ENCODE measurements at places on chromosomes 2 and 18.

DNA sequence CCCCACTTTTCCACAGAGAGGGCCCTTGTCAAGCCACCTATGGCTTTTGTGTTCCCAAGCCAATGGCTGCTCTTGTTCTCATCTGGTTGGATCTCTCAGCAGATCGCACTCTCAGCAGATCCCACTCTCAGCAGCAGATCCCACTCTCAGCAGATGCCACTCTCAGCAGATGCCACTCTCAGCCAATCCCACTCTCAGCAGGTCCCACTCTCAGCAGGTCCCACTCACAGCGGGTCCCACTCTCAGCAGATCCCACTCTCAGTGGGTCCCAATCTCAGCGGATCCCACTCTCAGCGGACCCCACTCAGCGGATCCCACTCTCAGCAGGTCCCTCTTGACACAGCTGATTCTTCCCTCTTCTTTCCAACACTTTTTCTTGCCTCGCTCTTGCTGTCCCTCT is 59.3 kb upstream of the MGAT4A start:
- H3K4me3 ChIP-seq = no peak overlapping the region
- H3K36me3 ChIP-seq = peaks cover 2% of the 10 kb centered on the region
- no peaks in the 10 kb centered on the region for H3K4me1 ChIP-seq
- DNase-seq = no peak

- H3K36me3 ChIP-seq = peaks cover 8% of the 10 kb centered on the region
- DNase-seq = no peak
- peaks cover 97% of the 10 kb centered on the region for H3K27me3 ChIP-seq
- H3K27ac ChIP-seq = no peak overlapping the region
- H3K4me1 ChIP-seq = peaks cover 21% of the 10 kb centered on the region
These were observed 1.1 kb downstream of the MARCHF4 start for GRCh38 chr2:216370961-216371712.

DNA sequence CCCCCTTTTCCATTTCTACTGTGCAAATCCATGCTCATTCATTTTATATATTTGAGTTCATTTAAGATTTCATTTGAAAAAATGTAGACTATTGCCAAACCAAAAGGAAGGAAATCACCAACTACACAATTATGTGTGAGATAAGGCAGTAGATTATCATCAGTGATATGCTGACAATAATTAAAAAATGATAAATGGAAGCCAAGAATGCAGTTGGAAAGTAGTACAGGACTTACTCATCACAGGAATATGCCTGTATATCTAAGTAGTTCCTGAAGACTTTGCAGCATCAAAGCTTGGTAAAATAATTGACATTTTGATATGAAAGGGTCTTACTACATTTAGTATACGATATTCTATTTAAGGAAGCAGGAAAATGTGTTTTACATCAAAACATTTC is 166.1 kb upstream of the OTX1 start:
- no peaks in the 10 kb centered on the region for H3K27me3 ChIP-seq
- H3K4me3 ChIP-seq = no peak overlapping the region
- no peak for DNase-seq
- no peaks in the 10 kb centered on the region for H3K4me1 ChIP-seq
- peaks cover 2% of the 10 kb centered on the region for H3K36me3 ChIP-seq

GRCh38 chr2:54941248-54941984 is 108.8 kb downstream of the RTN4 start:
- no peak for DNase-seq
- H3K4me1 ChIP-seq = peaks cover 13% of the 10 kb centered on the region
- no peak overlapping the region for H3K4me3 ChIP-seq
- peaks cover 2% of the 10 kb centered on the region for H3K36me3 ChIP-seq

DNA sequence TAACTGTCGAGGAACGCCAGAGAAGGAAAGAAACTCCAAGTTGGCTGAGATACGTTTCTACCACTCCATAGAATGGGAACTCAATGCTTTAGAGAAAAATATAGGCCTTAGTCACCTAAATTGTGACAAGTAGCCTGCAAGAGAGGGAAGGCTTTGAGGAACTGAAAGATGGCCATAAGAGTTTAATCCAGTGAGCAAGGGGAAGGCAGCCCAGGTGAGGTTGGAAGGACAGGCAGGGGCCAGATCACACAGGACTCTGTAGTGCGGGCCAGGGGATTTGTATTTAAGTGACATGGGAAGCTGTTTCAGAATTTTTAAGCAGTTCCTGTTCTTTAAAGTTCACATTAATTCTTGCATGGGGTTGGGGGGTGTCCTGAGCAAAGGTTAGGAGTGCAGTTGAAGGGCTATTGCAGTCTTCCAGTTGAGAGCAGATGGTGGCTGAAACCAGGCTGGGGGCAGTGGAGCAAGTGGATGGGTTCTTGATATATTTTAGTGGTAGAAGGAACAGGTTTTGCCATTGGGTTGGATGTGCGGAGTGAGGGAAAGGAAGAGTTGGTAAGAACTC is 138.9 kb upstream of the PELI1 start:
- no peak overlapping the region for H3K4me3 ChIP-seq
- no peaks in the 10 kb centered on the region for H3K27me3 ChIP-seq

GRCh38 chr18:64713284-64713683 is 564.4 kb upstream of the LINC00305 start:
- H3K4me1 ChIP-seq = no peaks in the 10 kb centered on the region
- DNase-seq = no peak
- no peak overlapping the region for H3K4me3 ChIP-seq
- no peaks in the 10 kb centered on the region for H3K27me3 ChIP-seq

DNA sequence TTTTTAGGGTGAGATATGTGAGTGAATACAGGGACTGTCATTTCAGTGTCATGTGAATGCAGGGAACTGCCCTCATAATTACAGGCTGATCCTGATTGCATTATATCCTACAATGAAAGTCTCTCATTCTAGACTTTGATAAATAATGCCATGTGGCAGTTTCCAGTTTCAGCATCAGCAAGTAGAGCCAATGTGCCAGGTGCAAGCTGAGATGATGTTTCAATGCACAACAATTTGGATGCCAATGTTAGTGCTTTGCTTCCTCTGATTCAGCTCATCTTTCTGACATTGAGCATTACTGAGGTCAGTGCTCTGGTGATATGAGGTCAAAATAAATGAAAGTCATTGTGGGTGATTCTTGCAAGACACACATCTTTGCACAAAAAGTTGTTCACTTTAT is 63.7 kb upstream of the TFPI start:
- no peak overlapping the region for H3K4me3 ChIP-seq
- no peaks in the 10 kb centered on the region for H3K36me3 ChIP-seq
- no peaks in the 10 kb centered on the region for H3K27me3 ChIP-seq
- no peak overlapping the region for H3K27ac ChIP-seq
- H3K4me1 ChIP-seq = no peaks in the 10 kb centered on the region

DNA sequence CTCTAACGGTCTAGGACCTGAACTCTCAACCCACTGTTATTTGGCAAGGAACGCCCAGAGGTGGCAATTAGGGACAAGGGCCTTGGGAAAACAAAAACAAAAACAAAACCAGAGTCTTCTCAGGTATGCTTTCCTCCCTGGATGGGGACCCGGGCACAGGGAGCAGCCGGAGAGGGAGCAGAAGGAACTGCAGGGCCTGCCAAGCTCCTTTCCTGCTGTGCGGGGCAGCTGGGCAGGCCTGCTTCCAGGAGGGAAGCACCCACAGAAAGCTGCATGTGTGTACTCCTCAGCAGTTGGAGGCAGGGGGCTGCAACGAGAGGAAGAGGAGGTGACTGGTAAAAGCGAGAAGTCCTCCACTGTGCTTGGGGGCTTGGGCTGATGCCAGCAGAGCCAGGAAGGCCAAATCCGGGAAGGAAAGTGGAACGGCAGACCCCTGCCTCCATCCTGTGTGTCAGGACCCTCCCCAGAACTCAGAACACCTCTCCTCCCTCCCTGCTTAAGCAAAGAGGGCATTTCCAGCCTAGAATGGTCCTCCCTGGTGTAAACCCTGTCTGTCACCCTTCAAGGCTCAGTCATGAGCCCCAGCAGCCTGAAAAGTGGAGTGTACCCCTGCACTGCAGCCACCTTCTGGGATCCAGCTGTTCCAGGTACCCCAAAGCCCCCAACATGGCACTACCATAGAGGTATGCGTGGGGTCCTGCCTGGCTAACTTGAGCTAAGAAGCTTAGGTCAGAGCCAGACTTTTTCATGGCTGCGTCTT is 56.3 kb downstream of the DNMT3A start:
- no peak for DNase-seq
- H3K36me3 ChIP-seq = peaks cover 5% of the 10 kb centered on the region
- no peaks in the 10 kb centered on the region for H3K27me3 ChIP-seq
- H3K27ac ChIP-seq = peak overlapping the region; percentile 72
- peaks cover 19% of the 10 kb centered on the region for H3K4me1 ChIP-seq
- H3K4me3 ChIP-seq = peak overlapping the region; percentile 57

- H3K27ac ChIP-seq = no peak overlapping the region
- peaks cover 9% of the 10 kb centered on the region for H3K27me3 ChIP-seq
- no peaks in the 10 kb centered on the region for H3K4me1 ChIP-seq
- no peaks in the 10 kb centered on the region for H3K36me3 ChIP-seq
- DNase-seq = no peak
- no peak overlapping the region for H3K4me3 ChIP-seq
These were observed 27.9 kb upstream of the GREB1 start for GRCh38 chr2:11505652-11506610.

DNA sequence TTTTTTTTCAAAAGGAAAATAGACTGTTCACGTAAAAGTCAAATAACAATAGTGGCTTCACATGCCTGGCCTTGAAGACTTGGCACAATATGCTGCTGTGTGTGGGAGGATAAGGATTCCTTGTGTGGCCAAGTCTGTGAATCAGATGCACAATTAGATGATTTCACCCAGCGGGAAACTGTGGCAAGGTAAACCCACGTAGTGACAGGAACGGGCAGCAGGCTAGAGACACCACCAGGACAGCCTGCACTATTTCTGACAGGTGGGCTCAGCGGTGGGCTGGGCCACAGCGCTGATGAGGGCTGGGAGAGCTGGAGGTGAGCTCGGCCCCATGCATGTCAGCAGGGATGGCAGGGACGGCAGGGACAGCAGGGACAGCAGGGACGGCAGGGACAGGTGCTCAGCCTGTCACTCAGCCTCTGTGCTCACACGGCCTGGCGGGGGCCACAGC is 21.6 kb downstream of the SNORC start:
- DNase-seq = no peak
- H3K36me3 ChIP-seq = no peaks in the 10 kb centered on the region

DNA sequence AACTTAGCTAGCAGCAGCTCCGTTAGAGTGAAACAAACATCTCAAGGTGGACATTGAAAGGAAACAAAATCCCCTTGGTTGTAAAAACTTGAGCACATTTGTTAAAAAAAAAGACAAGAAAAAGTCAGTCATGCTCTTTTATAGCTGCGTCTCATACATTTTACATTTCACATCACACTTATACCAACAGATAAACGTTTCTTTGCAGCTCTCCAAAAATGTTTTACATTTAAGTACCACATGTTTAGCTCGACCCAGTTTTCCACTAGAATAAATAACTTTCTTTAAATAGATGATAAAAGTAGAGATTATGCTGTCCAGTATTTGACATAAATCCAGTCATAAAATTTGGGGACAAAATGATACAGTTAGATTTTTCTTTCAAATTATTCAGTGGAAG is 297.0 kb upstream of the ST6GAL2 start:
- H3K27me3 ChIP-seq = no peaks in the 10 kb centered on the region
- H3K4me3 ChIP-seq = no peak overlapping the region
- no peak overlapping the region for H3K27ac ChIP-seq
- no peaks in the 10 kb centered on the region for H3K36me3 ChIP-seq
- DNase-seq = no peak

GRCh38 chr18:48663096-48663930 is 124.5 kb downstream of the CTIF start:
- H3K4me3 ChIP-seq = no peak overlapping the region
- H3K36me3 ChIP-seq = no peaks in the 10 kb centered on the region
- DNase-seq = no peak
- no peak overlapping the region for H3K27ac ChIP-seq
- H3K27me3 ChIP-seq = peaks cover 29% of the 10 kb centered on the region
- no peaks in the 10 kb centered on the region for H3K4me1 ChIP-seq

GRCh38 chr18:78713069-78713468 is 266.5 kb upstream of the SALL3 start:
- H3K4me3 ChIP-seq = no peak overlapping the region
- H3K27me3 ChIP-seq = no peaks in the 10 kb centered on the region
- no peaks in the 10 kb centered on the region for H3K36me3 ChIP-seq
- no peak for DNase-seq

GRCh38 chr2:236370847-236371409 is 106.7 kb upstream of the ASB18 start:
- no peak overlapping the region for H3K27ac ChIP-seq
- H3K36me3 ChIP-seq = peaks cover 2% of the 10 kb centered on the region
- no peak overlapping the region for H3K4me3 ChIP-seq
- peaks cover 27% of the 10 kb centered on the region for H3K4me1 ChIP-seq

- H3K27me3 ChIP-seq = peaks cover 42% of the 10 kb centered on the region
- H3K36me3 ChIP-seq = peaks cover 2% of the 10 kb centered on the region
- DNase-seq = peak; percentile 24
These were observed 1.7 kb upstream of the GCG start for GRCh38 chr2:162153608-162154224.

DNA sequence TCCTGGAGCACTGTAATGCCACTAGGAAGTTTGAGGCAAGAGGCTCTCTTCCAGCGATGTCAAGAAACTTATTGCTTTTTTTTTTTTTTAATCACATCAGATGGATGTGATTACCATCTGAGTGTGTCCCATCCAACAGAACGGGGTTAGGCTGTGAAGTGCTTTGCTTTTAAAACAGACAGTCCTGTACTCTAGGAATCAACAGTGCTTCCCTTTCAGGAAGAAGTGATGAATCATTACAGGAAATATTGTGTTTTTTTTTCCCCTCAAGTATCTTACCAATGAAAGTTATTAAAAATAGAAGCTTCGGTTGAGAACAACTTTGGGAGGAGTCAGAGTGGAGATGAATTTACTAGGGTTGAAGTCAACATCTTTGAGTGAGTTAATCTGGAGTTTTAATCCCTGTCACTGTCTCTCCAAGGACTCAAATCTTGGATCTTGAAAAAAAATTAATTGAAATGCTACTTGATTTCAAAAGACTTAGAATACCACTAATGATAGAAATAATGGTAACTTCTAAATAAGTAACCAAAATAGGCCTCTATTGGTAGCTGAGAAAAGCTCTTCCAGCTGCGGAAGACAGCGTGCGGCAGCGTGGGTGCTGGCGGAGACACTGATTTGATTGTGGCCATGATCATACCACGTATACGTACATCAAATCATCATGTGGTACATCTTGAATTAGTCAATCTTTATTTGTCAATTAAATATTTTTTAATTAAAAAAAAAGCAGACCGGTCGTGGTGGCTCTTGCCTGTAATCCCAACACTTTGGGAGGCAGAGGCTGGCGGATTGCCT is 45.5 kb downstream of the GATA6 start:
- DNase-seq = no peak
- H3K27ac ChIP-seq = no peak overlapping the region
- H3K4me3 ChIP-seq = no peak overlapping the region
- H3K27me3 ChIP-seq = no peaks in the 10 kb centered on the region
- peaks cover 12% of the 10 kb centered on the region for H3K4me1 ChIP-seq

DNA sequence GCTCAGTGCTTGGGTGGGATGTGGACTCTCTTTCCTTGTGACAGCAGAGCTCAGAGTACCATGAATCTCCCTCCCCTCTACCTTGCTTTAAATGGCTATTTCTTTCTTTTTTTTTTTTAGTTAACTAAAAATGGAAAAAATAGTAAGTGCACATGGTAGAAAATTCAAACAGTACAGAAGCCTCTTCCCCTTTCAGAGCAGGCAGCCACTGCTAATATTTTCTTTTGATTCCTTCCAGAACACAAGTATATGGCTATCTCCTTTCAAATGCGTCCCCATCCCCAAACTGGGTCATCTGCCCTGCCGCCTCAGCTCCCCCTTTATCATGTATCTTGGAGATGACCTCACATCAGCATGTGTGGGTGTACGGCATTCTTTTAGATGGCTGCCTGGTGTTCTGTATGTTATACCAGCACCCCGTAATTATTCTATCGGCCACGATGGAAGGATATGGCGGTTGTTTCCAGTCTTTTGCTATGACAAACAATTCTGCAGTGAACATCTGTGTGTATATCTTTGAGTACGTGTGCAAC is 70.5 kb upstream of the DLX2 start:
- no peak overlapping the region for H3K27ac ChIP-seq
- H3K4me3 ChIP-seq = peak overlapping the region; percentile 68
- H3K27me3 ChIP-seq = peaks cover 10% of the 10 kb centered on the region
- DNase-seq = no peak
- H3K36me3 ChIP-seq = no peaks in the 10 kb centered on the region

All from central memory CD8-positive, alpha-beta T cell (primary cell).